Esophagus muscularis mucosa (tissue), 4 donors: ENCODE measurements at places on chromosomes 4 and X. TPM values are rescaled to one million over a fixed set of nuclear protein-coding genes. Genes with fewer than 3 reads are reported as not detected.

GUCY1A1 gene
- 55.8 TPM for total RNA-seq

CACNA1F gene
- total RNA-seq = 0.06 TPM

GRCh38 chrX:54807524-54808108, at the start of gene MAGED2:
TSS of gene MAGED2 (plus strand) at chrX:54807745. CDS start at chrX:54809332, 1,587 bp downstream.
- no peak for DNase-seq
- H3K4me3 ChIP-seq = peak within 1 kb of the TSS; percentile 73
- H3K4me1 ChIP-seq = peaks cover 12% of the 10 kb centered on the region
- no peaks in the 10 kb centered on the region for H3K27me3 ChIP-seq
- peaks cover 4% of the 10 kb centered on the region for H3K36me3 ChIP-seq

GRCh38 chr4:17092736-17093437, 194.4 kb upstream of the LDB2 start:
- DNase-seq = peak; percentile 24
- no peaks in the 10 kb centered on the region for H3K4me1 ChIP-seq
- no peaks in the 10 kb centered on the region for H3K27me3 ChIP-seq
- no peaks in the 10 kb centered on the region for H3K36me3 ChIP-seq

- H3K27ac ChIP-seq = no peak overlapping the region
- DNase-seq = no peak
- H3K4me3 ChIP-seq = no peak overlapping the region
- peaks cover 3% of the 10 kb centered on the region for H3K36me3 ChIP-seq
Observed at GRCh38 chr4:148004228-148004857, 272.5 kb downstream of the ARHGAP10 start.
